ENCODE measurements at places on chromosomes 4 and X. TPM values are rescaled to one million over a fixed set of nuclear protein-coding genes. Genes with fewer than 3 reads are reported as not detected.

DNA sequence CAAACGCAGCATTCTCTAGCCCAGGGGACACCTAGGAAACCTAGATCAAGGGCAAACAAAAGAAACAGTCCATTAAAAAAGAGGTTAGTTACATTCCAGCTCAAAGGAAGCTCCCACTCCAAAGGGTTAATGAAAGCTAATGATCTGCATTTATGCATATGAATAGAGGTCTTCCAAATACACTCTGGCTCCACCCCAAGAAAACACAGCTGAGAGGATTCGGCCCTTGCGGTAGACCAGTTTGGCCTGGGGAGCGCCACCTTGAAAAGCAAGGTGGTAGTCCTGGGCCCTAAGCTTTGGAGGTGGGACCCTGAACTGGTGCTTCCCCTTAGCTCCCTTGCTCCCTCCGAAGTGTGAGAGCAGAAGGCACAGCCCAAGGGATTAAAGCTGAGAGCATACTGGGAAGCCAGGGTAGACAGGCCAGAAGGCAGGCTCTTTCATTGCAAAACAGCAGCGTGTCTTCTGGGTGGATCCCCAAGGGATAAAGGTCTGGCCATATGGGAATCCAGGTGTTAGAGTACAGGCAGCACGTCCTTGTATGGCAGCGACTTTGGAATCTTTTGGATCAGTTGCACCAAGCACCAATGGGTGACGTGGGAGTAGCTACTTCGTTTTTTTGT, 3.7 kb downstream of the GABRQ start:
- DNase-seq, result no peak

DNA sequence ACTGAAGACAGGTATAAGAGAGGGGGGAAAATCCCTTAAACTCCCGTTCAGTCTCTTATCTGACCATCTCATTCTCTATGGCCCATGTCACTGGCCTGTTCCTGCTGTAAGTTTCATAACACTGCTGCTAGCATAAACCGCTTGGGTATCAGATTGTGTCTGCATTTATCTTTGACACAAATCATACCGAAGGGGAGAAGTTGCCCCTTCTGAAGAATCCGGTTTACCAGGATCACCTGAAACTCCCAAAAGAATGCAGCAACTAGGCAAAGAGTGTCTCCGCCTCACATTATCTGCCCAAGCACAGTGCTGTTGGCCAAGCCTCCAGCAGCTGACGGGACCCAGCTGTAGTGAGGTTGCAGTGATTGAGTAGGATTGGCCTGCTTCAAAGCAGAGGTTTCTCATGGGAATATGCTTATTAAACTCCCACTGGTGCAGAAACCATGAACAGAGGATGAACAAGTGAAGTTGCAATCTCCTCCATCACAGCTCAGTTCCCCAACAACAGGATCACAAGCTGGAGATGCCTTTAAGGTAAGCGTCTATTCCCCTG, 71.3 kb upstream of the PUDP start:
- DNase-seq, result no peak

Gene TRIM61
- not detected for total RNA-seq

DNA sequence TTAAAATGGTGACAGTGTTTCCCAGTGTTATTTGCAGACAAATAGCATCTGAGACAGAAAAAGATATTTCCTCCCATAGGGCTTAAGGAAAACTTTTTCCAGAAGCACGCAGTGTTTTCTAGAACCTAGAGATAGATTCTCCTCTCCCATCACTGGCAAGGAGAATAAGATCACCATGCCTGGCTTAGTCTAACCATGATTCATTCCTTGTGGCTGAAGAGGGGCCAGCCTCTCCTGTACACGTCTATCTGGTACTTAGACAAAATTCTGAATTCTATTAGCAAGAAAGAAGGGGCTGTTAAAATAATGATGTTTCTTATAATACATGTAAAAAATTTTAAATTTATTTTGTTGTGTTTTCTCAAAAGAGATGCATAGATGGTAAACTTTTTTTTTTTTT, 296.1 kb upstream of the LDB2 start:
- DNase-seq, result no peak

- DNase-seq, result no peak
These were observed 24.8 kb downstream of the DOK7 start for GRCh38 chr4:3487861-3488260.

Gene XK
- 1.3 TPM for total RNA-seq

DNA sequence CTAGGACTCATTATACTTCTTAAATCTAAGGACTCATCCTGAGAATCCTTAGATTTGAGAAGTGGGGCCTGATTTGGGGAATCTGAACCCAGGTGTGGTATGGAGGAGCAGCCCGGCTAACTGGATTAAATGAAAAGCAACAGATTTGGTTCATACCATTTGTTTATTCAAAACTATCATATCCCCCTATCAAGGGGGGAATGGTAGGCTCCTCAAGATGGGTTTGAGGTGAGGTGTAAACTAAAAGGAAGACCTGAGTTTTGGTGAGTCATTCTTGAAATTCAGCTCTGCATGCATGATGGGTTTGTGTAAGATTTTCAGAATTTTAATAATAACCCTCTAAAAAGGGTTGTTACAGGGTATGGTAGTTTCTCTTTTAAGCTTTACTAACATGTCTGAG, 53.4 kb downstream of the CASP6 start:
- DNase-seq, result no peak

DNA sequence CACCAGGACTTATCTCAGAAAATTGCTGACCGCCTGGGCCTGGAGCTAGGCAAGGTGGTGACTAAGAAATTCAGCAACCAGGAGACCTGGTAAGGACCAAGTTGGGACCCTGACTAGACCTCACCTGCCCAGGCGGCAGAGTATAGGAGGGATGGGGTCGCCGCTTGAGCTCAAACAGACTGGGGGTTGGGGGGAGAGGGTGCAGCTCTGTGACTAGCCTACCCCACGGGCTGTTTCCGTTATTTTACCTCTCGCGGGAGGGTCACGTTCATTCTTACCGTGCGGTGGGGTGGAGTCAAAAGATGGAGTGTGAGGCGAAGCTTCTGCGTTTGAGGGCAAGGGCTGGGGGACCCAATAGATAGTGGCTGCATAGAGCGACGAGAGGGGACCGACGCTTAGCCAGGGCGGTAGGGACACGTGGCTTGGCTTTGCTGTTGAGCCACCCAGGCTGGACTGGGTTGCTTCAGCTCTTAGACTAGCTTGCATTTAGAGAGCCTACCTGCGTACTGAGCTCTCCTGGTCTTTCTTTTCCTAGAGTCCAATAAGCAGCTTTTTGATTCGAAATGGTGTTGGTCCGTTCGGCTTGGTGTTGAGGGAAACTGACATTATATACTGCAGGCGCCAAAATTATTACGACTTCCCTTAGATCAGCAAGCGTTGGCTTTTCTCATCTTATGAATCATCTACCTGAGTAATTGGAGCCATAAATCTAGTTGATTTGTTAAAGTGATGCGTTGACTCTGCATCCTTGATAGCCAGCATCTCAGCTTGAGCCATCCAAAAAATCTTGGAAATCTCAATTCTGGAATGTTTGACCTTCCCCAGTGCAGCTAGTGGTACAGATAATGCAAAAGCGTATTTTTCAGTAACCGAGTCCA, 591 bp downstream of the PRPS1 start:
- peak; percentile 33 for DNase-seq

- DNase-seq, result no peak
These were observed 136.2 kb upstream of the MED14 start for GRCh38 chrX:40871385-40872082.

Gene CENPE
- 25.2 TPM for total RNA-seq

Gene RADX
- 5.2 TPM for total RNA-seq

- no peak for DNase-seq
These were observed 488.9 kb upstream of the FAT1 start for GRCh38 chr4:187212446-187213080.

Gene SYTL4
- total RNA-seq, result 0.15 TPM

Gene ERVMER34-1
- total RNA-seq, result 0.67 TPM

Gene GABRA4
- not detected for total RNA-seq

GRCh38 chrX:96776966-96777365, 92.3 kb downstream of the DIAPH2 start:
- DNase-seq, result no peak

DNA sequence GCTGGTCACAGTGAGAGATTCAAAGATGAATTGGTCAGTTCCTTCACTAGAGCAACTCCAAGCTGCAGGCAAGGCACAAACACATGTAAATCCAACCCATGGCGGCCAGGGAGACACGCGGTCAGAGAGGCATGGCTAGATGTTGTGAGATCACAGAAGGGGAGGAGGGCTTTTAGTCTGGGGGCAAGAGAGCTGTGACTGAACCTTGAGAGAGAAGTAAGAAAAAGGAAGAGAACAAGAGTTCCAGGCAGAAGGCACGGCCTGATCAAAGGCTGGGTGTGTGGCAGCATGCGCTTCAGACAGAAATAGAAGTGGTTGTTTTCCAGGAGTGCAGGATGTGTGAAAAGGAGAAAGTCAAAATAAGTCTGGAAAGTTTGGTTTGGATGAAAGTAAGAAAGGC, 15.9 kb downstream of the CCDC149 start:
- no peak for DNase-seq

Gene FAM114A1
- total RNA-seq, result 32.0 TPM

- DNase-seq, result no peak
These were observed 32.0 kb upstream of the TMEM131L start for GRCh38 chr4:153434190-153434589.

DNA sequence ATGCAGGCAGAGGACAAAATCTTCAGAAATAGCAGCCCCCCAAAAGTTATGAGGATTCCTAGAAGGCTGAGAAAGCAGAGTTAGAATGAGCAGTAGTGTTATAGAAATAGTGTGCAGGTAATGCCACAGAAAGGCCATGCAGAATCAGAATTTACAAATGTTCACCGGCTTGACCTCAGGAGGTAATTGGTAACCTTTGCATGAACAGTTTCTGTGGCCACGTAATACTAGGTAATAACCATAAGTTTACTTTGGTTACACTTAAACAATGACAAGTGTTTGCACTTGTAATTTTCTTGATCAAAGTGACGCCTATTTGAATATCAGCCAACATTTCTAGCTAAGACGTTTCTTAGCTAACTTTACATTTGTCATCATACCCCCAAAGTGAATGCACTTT, 393.6 kb downstream of the GPAT3 start:
- DNase-seq, result no peak

Gene PHKA2
- 20.6 TPM for total RNA-seq

Gene DIPK2B
- not detected for total RNA-seq

Gene TGIF2LX
- total RNA-seq, result not detected

Gene TMEM156
- 5.8 TPM for total RNA-seq

DNA sequence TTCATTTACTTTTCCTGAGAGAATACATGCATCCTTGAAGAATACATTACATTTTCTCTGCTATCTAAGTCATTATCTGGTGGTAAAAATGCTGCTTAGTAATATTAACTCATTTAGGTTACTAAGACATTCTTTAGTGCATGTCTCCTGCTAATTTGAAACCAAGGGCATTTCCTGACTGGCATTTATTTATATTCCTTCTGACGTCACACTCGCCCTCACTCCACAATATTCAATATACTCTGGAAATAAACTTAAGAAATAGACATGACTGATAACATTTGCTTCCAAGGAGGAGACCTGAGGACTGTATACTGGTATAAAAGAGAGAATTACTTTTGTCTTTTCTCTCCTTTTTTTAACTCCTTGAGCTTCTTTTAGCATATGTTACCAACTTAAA, 619.5 kb upstream of the SMIM31 start:
- no peak for DNase-seq

- no peak for DNase-seq
These were observed 1538.8 kb downstream of the PCDH7 start for GRCh38 chr4:32258986-32259385.

DNA sequence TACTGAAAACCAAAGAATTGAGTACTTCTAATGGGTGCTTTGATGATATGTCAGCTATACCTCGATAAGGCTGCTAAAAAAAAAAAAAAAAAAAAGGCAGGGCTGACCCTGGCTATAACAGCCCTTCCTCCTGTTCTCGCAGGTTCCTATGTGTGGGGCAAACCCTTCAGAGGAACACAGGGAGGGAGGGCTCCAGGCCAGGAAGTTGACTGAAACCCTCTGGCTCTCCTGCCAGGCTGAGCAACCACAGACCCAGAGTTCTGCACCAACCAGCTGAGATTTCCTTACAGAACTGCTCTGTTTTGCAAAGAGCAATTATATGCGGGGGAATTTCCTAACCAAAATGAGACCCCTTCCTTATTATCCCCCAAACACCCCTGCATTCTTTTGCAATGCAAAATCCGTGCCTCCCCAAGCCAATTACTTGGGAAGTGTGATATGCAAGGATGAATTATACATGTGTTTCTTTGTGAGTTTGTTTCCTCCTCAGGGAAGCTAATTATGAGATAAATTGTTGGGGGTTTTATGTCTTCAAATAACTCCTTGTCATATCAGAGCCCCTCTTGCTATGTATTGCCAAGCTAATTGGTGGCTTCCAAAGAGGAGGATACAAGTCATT, 45.6 kb downstream of the PDHA1 start:
- DNase-seq, result no peak

Gene NUP54
- total RNA-seq, result 32.1 TPM

- DNase-seq, result no peak
These were observed 1.9 kb downstream of the ENPP6 start for GRCh38 chr4:184215709-184216328.

GRCh38 chr4:15756361-15756861, 21.7 kb upstream of the CD38 start:
- no peak for DNase-seq

Gene AIFM1
- 96.6 TPM for total RNA-seq

Gene MID2
- 24.7 TPM for total RNA-seq
